HCEC 1CT (cell line): ENCODE measurements at places on chromosomes 6 and 20.

- DNase-seq = no peak
Measured at GRCh38 chr6:129006724-129007514, 124.0 kb downstream of the LAMA2 start.

- peak; percentile 83 for DNase-seq
Measured at GRCh38 chr6:35489995-35490791, 6.7 kb downstream of the TEAD3 start.

GRCh38 chr20:20743511-20744169 lies 31.2 kb upstream of the RALGAPA2 start:
- DNase-seq = no peak

DNA sequence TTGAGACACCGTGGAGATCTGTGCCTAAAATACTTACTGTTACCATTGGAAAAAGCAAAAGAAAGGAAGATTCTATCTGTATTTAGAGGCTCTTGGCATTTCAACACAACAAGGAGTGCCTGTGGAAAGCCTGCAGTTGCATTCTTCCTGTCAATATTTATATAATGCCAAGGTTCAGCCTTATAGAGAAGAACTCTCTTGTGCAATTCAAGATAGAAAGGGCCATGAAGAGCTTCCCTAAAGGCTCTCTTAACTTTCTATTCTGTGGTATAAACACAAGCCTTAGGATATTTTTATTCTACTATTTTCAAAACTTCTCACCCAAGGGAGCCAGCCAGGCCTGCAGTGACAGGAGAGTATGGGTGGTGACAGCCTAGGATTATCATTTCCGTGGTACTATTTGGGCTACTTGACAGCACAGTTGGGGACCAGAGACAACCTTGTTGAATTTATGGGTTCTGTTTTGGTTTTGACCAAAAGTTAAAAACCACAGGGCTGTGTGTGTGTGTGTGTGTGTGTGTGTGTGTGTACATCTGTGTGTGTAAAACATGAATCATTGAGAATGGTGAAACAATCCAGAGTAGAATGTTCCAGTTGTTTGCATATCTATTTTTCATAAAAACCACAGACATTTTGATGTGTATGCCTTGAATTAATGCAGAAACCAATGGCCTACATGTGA lies 700.9 kb upstream of the SLC35B3 start:
- DNase-seq = peak; percentile 18

DNA sequence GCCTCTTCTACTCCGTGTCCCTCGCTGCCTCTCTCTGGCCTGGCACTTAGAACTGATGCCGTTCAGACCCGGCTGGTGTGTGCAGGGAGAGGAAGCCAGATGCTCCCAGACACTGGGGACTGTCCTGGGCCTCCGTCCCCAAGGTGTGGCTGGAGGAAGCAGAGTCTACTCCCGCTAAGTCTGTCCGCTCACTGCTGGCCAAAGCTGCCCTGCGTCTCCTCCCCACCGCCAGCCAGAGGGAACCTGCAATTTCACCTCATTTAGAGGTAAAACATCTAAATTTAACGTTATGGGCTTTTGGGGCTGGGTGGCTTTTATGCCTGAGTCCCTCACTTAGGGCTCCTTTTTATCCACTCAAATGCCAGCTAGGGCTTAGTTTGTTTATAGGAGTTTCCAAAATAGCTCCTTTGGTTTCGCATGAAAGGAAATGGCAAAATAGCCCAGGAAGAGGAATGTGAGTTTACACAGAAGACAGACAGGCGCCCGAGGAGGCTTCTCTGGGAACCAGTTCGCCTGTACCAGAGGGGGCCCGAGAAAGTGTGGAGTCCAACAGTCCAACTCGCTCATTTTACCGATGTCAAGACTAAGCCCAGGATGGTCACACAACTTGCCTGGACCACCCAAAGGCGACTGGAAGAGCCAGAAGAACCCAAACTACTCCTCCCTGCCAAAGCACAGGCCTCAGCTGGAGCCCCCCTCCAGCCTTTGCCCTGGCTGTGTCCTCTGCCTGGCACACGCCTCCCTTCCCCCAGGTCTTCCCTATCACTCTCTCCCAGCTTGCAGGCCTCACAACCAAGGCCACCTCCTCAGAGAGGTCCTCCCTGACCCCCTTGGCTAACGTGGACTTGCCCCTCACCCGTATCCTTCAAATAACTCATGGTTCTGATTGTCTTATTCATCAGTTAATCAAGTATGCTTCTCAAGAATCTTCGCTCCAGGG lies 54.5 kb downstream of the RIPOR3 start:
- peak; percentile 26 for DNase-seq

DNA sequence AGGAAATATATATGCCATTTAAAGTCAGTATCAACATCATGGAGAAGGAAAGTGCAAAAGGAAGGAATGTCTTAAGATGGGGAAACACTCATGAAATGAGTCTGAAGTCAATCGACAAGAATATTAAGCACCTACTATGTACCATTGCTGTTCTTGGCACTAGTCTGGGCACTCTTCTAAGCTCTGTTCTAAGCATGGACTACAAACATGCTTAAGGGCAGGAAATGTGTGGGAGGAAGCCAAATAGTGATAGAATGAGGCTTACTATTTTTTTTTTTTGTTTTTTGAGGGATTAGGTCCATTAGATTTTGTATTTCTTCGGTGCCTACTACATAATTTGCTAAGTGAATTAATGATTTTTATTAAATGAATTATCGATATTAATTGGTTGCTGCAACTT lies 83.8 kb upstream of the SUPT3H start:
- DNase-seq = peak; percentile 22
